ENCODE measurements at places on chromosomes 5 and 9. TPM values are rescaled to one million over a fixed set of nuclear protein-coding genes. Genes with fewer than 3 reads are reported as not detected.

IL7R gene
- 11.6 TPM for total RNA-seq

TUSC1 gene
- total RNA-seq, result 18.3 TPM

FBP2 gene
- total RNA-seq, result 0.38 TPM

PNPLA7 gene
- 0.61 TPM for total RNA-seq

PCDHGC4 gene
- total RNA-seq, result 3.3 TPM

KIAA1958 gene
- total RNA-seq, result 4.9 TPM

SHISAL2B gene
- not detected for total RNA-seq

GRIA1 gene
- not detected for total RNA-seq

UAP1L1 gene
- total RNA-seq, result 4.1 TPM

DNM1 gene
- 1.9 TPM for total RNA-seq

C7 gene
- total RNA-seq, result 23.0 TPM
